Stimulated activated CD4-positive, alpha-beta T cell treated with anti-CD3 and anti-CD28 coated beads, TNF-alpha, amount 100 ng/mL, for 4 hours (primary cell): ENCODE measurements at places on chromosomes 6 and 20.

- DNase-seq = no peak
Observed at GRCh38 chr6:27547157-27548075, 74.5 kb upstream of the ZNF184 start.

- DNase-seq = no peak
Observed at GRCh38 chr20:4962241-4962855, 39.0 kb downstream of the SLC23A2 start.

DNA sequence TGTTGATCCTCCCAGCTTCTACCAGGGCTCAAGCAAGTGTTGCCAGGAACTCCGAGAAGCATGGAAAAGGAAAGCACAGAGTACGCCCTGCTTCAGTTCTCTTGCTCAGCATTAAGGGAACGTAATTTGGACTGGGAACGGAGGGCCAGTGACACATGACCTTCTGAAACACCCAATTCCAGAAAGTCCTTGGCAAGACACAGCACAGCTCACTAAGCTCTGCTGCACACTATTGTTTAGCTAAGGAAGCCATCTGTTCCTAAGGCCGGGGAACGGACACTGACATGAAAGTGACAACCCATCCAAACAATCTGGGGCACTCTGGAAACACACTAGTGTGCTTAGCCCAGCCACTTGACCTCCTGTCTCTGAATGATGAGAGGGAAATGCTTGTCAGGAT is 56.9 kb upstream of the NXT1 start:
- no peak for DNase-seq

DNA sequence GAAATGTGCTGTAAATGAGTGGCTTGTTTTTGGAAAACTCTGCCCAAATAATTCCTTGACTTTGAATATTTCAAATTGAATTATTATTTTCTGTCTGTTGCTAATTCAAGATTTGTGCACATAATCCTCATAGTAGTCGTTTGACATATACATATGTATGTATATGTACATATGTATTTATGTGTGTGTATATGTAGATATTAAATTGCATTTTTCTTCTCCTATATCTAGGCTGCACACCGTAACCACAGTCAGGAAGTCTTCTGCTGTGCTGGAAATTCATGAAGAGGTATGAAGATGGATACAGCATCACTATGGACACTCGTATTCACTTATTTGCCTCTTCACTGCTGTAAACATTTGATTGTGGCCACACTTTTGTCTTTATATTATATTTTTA is 29.6 kb downstream of the OPN5 start:
- DNase-seq = no peak

DNA sequence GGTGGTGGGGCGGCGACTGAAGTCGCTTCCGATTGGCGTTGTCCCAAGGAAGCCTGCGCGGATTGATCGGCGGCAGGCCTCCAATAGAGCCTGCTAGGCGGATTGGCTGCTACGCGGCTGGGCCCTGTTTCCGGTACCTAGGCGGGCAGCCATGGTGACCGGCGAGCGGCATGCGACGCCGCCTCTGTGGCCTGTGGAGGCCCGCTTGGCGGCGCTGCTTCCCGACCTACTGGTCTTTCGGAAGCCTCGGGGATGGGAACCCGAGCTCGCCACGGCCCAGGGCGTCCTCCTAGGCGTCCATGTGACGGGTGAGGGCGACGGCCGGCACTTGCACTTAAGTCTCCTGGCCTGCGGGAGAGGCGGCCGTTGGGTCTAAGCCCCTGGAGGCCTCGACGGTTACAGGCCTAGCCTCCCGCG is 28.1 kb downstream of the NFYA start:
- DNase-seq = no peak

GRCh38 chr6:121158438-121158837 is 175.8 kb downstream of the TBC1D32 start:
- DNase-seq = no peak

DNA sequence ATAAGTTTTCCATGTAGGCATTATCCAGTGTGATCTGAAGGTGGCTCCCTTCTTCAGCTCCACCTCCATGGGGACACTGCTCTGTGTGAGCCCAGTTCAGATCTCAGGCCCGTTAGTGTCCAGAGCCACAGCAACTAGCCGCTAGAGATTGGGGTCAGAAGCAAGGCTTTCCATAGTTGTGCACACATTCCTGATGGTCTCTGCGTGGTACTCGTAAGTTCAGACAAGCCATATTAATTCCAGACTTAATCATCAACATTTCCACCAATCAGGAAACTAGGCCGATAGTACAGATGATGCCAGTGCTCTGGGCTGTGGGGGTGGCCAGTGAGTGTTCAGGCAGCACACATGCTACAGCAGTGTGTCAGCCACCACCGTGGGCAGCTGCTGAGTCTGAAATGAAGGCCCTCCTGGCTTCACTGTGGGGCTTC is 17.5 kb upstream of the SYNCRIP start:
- DNase-seq = no peak

- DNase-seq = no peak
Observed at GRCh38 chr6:117487821-117488220, 5.3 kb downstream of the DCBLD1 start.

DNA sequence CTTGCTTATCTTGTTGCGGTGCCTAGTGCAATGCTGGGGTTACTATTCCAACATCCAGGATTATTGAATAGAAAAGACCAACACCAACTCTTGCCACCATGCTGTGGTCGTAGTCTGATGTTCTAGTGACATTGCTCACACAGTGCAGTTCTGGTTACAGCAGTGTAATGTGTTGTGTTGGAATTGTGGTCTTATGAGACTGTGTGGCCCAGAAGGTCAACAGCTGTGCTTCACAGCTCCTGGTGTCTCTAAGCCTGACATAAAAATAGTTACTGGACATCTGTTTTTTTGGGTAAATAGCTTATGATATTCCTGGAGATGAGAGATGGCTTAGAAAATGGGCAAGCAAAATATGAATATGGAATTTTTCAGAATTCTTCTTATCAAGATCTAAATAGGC is 57.6 kb downstream of the SLC22A2 start:
- DNase-seq = no peak

GRCh38 chr6:81204731-81205130 is 547.8 kb downstream of the TENT5A start:
- no peak for DNase-seq

DNA sequence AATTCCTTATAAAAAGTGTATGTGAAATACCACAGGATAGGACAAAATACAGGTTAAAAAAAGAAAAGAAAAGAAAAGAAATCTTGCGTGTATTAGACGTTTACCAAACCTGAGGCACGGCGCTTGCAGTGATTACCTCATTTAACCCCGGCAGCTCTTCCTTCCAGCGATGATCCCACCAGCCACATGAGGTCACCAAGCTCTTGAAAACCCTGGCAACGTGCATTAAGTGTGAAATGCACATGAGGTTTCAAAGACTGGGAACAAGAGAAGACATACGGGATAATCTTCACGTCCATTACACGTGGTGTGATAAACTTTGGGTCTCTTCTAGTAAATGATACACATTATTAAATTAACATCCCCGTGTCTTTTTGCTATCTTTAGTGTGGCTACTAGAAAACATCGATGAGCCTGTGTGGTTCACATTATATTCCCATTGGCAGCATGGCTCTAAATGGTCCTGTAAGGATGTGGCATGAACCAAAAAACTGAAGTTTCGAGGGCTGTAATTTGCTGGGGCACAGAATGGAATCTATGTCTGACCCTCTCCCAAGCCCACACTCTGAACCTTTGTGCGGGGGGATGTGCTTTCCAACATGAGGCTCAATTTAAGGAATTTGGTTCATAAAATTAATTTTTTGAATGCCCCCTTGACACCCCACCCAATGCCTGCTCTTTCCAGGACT is 59.2 kb upstream of the THBS2 start:
- no peak for DNase-seq

GRCh38 chr6:163834226-163834970 is 419.9 kb downstream of the QKI start:
- no peak for DNase-seq

DNA sequence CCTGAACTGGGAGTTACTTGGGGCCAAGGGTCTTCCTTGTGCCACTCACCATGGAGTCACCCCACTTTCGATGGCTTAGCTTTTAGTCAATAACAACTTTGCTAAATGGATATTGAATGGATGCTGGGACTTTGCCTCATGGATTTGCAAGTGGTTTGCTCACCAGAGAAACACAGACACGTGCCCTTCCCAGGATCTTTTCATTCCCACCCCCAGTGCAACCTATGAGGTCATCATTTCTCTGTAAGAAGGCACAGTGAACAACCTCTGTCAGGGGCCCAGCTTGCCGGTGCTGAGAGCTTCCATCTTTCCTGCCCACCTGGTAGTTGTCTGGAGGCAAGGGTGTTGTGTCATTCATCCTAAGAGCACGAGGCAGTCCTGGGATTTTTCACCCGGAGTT is 256.8 kb upstream of the PMEPA1 start:
- DNase-seq = no peak

- DNase-seq = no peak
Observed at GRCh38 chr6:54860739-54861138, 14.2 kb downstream of the FAM83B start.

GRCh38 chr6:135265278-135265677 is 84.2 kb downstream of the MYB start:
- no peak for DNase-seq

- no peak for DNase-seq
Observed at GRCh38 chr6:127297502-127298070, 30.9 kb downstream of the RNF146 start.

GRCh38 chr6:31763619-31763940 is 1.1 kb downstream of the SAPCD1 start:
- DNase-seq = no peak

GRCh38 chr6:134521116-134521501 is 203.2 kb upstream of the SGK1 start:
- no peak for DNase-seq

DNA sequence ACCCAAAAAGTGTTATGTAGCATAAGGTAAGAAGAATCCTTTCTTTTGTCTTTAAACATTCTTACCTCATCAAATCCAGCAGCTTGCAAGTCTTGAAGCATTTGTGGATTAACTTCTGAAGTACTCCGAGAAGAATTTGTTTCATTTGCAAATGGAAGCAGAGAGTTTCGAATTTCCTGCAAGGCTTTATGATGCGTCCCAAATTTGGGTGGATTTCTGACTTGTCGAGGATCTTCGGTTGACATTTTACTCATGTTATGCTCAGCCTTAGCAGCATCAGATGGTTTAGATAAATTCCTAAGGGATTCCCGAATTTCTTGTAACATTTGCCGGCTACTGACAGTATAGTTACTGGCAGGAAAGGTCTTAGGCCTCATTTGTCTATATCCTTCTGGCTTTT is 16.2 kb downstream of the LATS1 start:
- no peak for DNase-seq

DNA sequence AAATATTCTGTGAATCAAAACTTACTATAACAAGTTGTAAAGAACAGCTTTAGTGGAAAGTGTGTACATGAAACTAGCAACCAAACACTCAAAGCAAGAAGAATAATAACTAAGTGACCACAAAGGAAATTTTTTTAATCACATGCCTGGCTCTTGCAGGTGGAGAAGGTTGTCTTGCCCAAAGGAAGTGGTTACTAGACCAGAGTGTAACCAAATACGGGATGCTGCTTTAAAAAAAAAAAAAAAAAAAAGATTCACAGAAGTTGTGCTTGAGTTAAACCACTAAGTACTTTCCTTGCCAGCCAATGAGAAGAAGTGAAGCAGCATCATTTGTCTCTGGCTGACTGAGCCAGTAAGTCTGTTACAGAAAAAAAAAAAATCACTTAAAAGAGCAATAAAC is 19.1 kb upstream of the HLA-DQB1 start:
- no peak for DNase-seq

DNA sequence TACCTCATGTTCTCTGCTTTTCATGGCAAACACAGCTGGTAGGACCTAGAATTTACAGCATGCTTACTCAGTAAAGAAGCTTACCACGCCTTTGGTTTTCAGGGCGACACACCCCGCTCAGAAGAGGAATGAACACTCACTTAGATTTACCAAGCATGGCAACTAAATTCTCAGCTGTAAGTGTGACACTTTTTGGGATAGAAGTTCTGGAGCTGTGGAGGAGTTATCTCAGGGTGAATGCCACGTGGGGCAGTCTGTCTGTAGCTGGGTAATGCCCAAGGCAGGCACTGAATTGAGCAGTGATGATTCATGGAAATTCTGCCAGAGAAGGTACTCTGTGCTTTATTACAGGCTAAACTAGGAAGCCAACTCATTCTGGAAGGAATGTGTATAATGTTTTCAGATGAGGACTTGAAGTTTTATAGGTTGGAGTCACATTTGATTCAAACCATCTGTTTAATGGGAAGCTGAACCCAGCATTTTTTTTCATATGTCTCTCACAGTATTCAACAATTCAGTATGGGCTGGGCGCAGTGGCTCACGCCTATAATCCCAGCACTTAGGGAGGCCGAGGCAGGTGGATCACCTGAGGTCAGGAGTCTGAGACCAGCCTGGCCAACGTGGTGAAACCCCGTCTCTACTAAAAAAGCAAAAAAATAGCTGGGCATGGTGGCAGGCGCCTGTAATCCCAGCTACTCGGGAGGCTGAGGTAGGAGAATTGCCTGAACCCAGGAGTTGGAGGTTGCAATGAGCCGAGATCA is 3.5 kb upstream of the PRIM2 start:
- DNase-seq = no peak

- DNase-seq = no peak
Observed at GRCh38 chr6:158717341-158718330, 67.8 kb downstream of the SYTL3 start.

DNA sequence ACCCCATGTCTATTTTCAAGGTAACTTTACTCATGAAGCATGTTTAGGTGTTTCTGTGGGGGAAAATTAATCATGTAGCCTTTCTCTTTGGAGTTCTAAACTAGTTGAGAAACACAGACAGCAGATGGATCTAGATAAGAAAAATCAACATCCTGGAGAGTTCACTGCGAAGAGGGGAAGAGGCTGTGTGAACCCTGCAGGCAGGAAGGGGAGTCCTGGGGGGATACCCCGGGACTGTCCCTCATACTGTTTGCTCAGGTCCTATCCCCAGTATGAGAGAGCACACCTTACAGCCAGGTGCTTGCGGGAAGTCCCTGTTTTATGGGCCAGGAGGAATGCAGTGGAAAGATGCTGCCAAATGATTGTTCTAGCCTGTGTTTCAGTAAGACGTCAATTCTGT is 32.7 kb downstream of the CHMP4B start:
- DNase-seq = no peak

DNA sequence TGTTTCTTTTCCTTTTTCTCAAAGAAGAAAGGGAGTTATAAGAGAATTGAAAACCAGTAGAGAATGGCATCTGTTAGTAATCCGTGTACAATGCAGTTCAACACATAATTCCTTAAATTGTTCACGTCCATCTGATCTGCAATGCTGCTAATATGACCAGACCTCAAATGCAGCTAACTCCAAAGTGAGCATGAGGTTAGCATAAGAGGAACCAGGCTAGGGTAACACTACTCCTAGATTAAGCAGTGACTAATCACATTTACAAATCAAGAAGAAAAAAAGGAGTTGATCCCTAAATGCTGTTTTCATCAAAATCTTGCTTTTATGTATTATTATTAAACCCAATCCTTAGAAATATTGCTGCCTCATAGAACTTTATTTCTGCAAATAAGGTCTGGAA is 432.7 kb upstream of the ARID1B start:
- DNase-seq = no peak

DNA sequence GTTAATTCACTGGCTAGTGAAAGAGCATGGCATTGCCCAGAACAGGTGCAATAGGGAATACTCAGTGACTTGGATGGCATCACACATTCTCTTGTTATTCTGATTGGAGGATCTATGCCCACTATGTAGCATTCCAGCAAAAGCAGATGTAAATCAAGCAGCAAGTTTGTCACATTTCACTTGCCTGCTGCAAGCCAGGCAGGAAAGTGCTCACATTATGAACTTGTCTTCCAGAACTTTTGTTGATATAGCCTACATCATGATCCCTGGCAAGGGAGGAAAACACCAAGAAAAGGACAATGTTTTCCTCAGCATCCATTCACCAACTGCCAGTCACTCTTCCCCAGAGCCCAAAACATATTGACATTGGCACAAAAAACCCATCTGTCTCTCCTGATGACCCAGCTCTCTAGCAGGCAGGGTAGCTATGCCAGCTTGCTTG is 77.8 kb downstream of the ARHGAP18 start:
- DNase-seq = no peak
